ENCODE measurements at places on chromosomes 12 and 14.

GRCh38 chr14:33924566-33925100 lies 26.2 kb downstream of the EGLN3 start:
- DNase-seq: no peak

DNA sequence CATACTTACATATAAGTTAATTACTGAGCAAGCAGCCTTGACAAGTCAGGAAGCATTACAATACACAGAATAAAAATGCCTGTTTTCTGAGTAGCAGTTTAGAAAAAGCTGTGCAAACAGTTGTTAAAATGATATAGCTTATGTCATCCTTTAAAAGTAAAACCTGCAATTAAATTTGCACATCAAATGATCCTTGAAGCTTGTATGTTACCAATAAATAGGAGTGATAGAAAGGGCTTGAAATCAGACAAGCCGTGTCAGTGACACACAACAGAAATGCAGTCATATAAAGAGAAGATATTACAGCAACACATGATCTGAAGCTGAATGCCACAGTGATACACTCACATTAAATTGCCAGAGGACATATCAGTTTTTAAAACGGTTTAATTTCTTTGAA lies 70.0 kb downstream of the EPS8 start:
- no peak for DNase-seq

- DNase-seq: no peak
Measured at GRCh38 chr12:6452245-6452943, 552 bp downstream of the TAPBPL start.

GRCh38 chr12:78431931-78432330 lies 432.6 kb upstream of the SYT1 start:
- no peak for DNase-seq

- no peak for DNase-seq
Measured at GRCh38 chr14:24875203-24875838, 174.6 kb downstream of the STXBP6 start.
